ENCODE measurements at places on chromosomes 6 and 20.

DNA sequence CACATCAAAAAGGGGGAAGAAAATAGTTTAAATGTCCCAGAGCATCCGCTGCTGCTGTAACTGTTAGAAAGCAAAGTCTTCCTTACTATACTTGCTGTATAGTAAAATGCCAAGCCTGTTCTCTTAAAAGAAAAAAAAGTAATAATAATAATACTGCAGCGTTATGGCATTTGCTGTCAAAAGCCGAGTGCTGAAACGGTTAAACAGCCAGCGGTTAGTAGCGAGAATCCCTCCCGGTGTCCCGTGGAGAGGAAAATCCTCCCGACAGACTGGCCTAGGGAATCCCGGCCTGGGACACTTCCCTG, 19.5 kb upstream of the NFATC2 start:
- peak overlapping the region; percentile 77 for H3K4me3 ChIP-seq
- no peak for DNase-seq
- H3K27ac ChIP-seq = peak overlapping the region; percentile 66
- H3K27me3 ChIP-seq = peaks cover 30% of the 10 kb centered on the region
- no peaks in the 10 kb centered on the region for H3K36me3 ChIP-seq

DNA sequence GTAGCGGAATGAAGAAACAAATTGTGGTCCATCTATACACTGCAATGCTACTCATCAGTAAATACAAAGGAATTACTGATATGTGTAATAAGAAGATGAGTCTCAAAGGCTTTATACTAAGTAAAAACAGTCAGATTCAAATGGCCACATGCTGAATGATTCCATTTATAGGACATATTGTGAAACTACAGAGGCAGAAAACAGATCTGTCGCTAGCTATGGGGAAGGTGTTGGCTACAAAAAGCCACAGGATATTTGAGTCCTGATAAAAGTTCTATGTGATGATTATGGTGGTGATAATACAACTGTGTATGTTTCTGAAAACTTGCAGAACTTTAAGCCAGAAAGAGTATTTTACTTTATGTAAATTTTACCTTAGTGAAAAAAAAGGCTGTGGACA, 313.2 kb downstream of the HDGFL1 start:
- H3K27ac ChIP-seq = no peak overlapping the region
- no peaks in the 10 kb centered on the region for H3K4me1 ChIP-seq
- no peak for DNase-seq
- no peaks in the 10 kb centered on the region for H3K36me3 ChIP-seq
- no peak overlapping the region for H3K4me3 ChIP-seq

GRCh38 chr6:69729870-69730449, 66.8 kb downstream of the LMBRD1 start:
- no peak overlapping the region for H3K4me3 ChIP-seq
- no peak overlapping the region for H3K27ac ChIP-seq
- no peaks in the 10 kb centered on the region for H3K27me3 ChIP-seq
- peaks cover 33% of the 10 kb centered on the region for H3K36me3 ChIP-seq

GRCh38 chr6:104753251-104753650, 106.5 kb downstream of the HACE1 start:
- H3K27me3 ChIP-seq = no peaks in the 10 kb centered on the region
- no peak for DNase-seq
- H3K4me1 ChIP-seq = no peaks in the 10 kb centered on the region
- H3K4me3 ChIP-seq = no peak overlapping the region
- peaks cover 38% of the 10 kb centered on the region for H3K36me3 ChIP-seq
- no peak overlapping the region for H3K27ac ChIP-seq

DNA sequence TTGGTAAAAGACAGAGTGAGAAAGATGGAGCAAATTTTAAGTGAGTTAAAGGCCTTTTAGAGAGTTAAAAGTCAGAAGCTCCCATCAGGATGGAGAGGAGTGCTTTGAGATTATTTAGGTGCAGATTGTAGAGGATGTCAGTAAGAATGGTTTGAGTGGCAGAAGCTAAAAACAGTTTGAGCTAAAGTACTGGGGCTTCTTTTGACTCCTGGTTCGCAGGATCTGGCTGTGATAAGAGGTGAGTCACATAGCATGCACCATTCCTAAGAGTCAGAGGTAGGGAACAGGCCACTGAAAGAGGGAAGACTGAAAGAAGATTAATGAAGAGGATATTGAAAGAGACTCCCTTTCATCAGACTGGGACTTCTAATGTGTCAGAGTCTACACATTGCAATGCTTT, 1047.9 kb upstream of the MAP3K7 start:
- DNase-seq = no peak
- H3K4me3 ChIP-seq = no peak overlapping the region
- H3K27me3 ChIP-seq = no peaks in the 10 kb centered on the region

DNA sequence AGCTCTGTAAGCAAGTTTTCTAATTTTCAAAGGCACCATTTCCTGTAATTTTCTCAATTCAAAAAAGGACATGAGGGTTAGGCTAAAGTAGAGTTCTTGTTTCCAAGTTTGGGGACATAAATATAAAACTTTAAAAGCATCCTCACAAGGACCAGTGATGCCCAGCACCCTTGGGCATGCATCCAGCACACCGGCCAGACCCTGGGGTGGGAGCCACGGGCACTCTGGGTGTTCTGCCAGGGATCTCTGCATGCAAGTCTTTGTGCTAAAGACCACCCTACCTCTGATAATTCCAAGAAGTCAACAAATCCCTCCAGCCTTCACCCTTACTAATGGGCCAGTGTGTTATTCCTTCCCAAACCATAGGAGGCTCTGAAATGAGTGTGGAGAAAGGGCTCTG, 46.5 kb downstream of the PLCG1 start:
- H3K27me3 ChIP-seq = no peaks in the 10 kb centered on the region
- peak overlapping the region; percentile 85 for H3K27ac ChIP-seq
- peaks cover 3% of the 10 kb centered on the region for H3K36me3 ChIP-seq
- DNase-seq = no peak
- H3K4me3 ChIP-seq = no peak overlapping the region
- H3K4me1 ChIP-seq = peaks cover 11% of the 10 kb centered on the region

GRCh38 chr6:133298801-133299200, 57.6 kb downstream of the EYA4 start:
- no peak overlapping the region for H3K4me3 ChIP-seq
- no peaks in the 10 kb centered on the region for H3K4me1 ChIP-seq

GRCh38 chr6:35474942-35475570, 6.9 kb downstream of the RPL10A start:
- peaks cover 24% of the 10 kb centered on the region for H3K4me1 ChIP-seq
- DNase-seq = peak; percentile 44
- no peaks in the 10 kb centered on the region for H3K27me3 ChIP-seq
- no peak overlapping the region for H3K4me3 ChIP-seq

DNA sequence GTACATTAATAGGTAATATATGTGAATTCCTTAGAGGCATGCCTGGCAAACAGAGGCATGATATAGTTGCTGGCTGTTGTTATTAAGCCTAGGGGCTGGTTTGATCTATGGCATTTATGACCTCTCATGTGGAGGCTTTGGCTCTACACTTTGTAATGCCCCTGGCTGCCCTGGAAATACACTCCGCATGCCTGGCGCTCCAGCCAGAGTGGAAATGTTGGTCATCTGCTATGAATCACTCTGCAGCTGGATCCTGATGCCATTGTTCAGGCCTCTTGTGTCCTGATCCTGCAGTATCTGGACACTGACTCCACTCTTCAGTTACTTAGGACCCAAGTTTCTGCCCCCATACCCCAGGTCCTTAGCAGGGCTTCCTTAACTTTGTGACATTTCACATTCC, 200.5 kb upstream of the PCSK2 start:
- H3K36me3 ChIP-seq = no peaks in the 10 kb centered on the region
- H3K4me1 ChIP-seq = no peaks in the 10 kb centered on the region
- no peak overlapping the region for H3K27ac ChIP-seq
- H3K4me3 ChIP-seq = no peak overlapping the region
- DNase-seq = no peak

GRCh38 chr20:50594591-50595432, 84.6 kb downstream of the PTPN1 start:
- H3K27me3 ChIP-seq = peaks cover 1% of the 10 kb centered on the region
- H3K36me3 ChIP-seq = no peaks in the 10 kb centered on the region
- DNase-seq = no peak
- peaks cover 2% of the 10 kb centered on the region for H3K4me1 ChIP-seq
- H3K4me3 ChIP-seq = no peak overlapping the region

GRCh38 chr20:34526466-34526865, 10.2 kb downstream of the DYNLRB1 start:
- no peak for DNase-seq
- H3K36me3 ChIP-seq = peaks cover 71% of the 10 kb centered on the region
- peaks cover 35% of the 10 kb centered on the region for H3K4me1 ChIP-seq
- H3K4me3 ChIP-seq = no peak overlapping the region
- H3K27me3 ChIP-seq = no peaks in the 10 kb centered on the region

DNA sequence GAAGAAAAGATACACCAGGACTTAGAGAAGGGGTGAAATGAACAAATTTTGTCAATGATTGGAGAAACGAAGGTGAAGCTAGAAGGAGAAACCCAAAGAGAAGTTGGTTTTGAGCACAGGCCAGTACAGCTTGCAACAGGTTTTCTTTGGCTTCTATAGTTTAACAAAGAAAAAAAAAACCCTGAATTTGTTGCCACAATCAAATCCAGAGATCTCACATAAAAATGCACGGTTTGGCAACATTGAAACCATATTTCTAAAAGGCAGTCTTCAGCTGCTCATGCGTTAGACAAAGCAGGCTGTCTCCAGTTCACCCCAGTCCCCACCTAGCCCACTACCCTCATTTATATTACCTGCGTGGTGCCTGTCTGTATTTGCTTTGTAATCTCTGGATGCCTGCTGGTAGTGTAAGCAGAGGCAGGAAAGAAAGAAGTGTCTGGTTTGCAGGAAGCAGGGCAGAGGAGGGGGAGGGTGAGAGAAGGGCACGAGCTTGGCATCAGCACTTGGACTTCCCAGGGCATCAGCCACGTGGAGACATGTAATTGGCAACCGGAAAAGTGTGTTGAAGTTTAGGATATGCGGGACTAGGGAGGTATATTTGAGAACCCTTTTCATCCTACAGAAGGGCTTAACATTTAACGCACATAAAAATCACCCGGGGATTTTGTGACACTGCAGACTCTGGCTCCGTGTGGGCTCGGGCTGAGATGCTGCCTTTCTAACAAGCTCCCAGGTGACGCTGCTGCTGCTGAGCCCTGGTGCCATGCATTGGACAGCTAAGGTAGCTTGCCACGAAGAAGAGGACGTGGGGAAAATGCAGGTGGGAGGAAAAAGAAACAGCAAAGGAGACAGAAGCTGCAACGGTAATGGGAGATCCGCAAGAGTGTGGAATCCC, 14.4 kb downstream of the PFDN4 start:
- peaks cover under 1% of the 10 kb centered on the region for H3K27me3 ChIP-seq
- H3K4me3 ChIP-seq = peak overlapping the region; percentile 67
- peak overlapping the region; percentile 90 for H3K27ac ChIP-seq
- DNase-seq = no peak

GRCh38 chr20:21219686-21220085, 83.4 kb upstream of the XRN2 start:
- peaks cover 17% of the 10 kb centered on the region for H3K36me3 ChIP-seq
- H3K27ac ChIP-seq = no peak overlapping the region
- no peak overlapping the region for H3K4me3 ChIP-seq

DNA sequence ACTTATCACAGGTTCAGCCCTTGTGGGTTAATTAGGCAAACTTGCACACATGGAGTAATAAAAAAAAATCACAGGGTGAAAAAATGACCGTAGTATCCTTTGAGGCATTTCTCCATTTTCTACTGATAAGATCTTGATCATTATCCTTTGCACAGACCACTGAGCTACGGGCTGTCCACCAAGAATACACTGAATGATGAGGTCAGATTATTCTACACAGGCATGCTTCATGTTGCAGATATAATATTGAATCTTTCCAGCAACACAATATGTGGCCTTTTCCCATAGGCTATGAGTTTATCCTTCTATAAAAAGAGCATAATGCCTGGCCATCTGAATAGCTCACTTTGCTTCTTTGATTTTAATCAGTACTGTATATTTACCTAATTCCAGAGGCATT, 168.9 kb downstream of the FRK start:
- no peaks in the 10 kb centered on the region for H3K36me3 ChIP-seq
- no peak overlapping the region for H3K27ac ChIP-seq
- no peak overlapping the region for H3K4me3 ChIP-seq
- DNase-seq = no peak

DNA sequence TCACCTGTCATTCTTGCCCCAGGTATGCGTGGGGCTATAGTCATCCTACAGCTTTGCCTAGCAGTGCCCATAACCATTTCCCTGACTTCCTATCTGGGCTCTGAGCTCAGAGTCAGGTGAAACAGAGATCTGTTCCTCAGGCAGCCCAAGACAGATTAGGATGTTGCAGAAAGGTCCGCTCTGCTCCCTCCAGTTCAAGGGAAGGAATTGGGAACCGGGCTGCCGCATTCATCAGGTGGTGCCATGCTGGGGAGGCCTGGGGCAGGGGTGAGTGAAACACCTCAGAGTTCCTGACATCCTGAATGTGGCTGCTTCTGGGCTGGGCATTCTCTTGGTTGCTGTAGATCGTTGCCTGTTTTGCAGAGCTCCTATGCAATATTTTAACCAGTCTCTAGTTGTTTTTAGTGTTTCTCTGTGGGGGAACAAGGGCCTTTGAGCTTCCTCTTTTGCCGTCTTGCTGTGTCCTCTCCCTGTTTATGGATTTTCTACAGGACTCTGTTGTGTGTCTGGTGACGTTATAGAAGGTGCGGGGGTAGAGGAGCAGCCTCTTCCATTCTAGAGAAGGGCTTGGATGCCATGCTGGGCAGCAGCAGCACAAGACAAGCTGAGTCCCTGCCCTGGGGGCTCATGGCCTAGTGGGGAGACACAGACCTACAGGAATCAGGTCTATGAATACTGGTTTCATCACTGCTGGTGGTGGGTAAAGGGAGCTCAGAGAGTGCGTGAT, 9.2 kb downstream of the ENTPD6 start:
- H3K4me1 ChIP-seq = peaks cover 44% of the 10 kb centered on the region
- peak overlapping the region; percentile 9 for H3K27ac ChIP-seq
- no peak for DNase-seq
- H3K4me3 ChIP-seq = no peak overlapping the region
- H3K36me3 ChIP-seq = no peaks in the 10 kb centered on the region

DNA sequence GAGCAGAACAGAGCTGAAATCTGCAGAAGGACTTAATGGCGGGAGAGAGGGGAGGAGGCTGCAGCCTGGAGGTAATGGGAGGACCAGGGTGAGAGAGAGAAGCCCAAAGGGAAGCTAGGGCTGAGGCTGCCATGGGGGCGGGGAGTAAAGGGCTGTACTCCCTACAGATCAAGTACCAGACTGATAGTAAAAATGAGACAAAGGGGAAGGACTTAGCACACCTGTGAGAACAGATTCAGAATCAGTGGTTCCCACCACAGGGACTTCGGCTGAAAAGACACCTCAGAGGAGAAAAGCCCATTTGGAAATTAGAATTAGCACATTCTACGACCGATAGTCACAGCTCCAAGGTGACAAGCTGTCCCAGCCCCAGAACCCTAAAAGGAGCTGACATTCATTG, 6.4 kb upstream of the TBXT start:
- H3K4me1 ChIP-seq = peaks cover 2% of the 10 kb centered on the region
- no peak overlapping the region for H3K27ac ChIP-seq
- no peak overlapping the region for H3K4me3 ChIP-seq
- H3K36me3 ChIP-seq = no peaks in the 10 kb centered on the region
- no peak for DNase-seq

DNA sequence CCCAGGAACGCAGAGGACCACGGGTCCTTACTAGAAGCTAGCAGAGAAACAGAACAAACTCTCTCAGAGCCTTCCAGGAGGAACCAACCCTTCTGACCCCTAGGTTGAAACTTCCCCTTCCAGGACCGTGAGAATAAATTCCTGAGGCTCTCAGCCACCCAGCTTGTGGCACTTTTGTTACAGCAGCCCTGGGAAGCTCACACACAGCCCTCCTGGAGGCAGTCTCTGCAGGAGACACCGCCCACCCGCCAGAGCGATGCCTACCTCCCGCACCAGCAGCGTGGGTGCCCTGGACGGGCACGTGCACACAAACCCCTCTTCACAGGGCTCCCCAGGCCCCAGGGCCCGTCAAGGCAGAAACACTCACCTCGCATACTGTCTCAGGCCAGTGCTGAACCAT, 4.2 kb downstream of the RNASET2 start:
- peak overlapping the region; percentile 93 for H3K27ac ChIP-seq
- no peaks in the 10 kb centered on the region for H3K27me3 ChIP-seq
- peaks cover 5% of the 10 kb centered on the region for H3K36me3 ChIP-seq
- peaks cover 54% of the 10 kb centered on the region for H3K4me1 ChIP-seq
- no peak overlapping the region for H3K4me3 ChIP-seq
